Stimulated activated CD4-positive, alpha-beta T cell treated with anti-CD3 and anti-CD28 coated beads, TNF-alpha, amount 100 ng/mL, for 4 hours (primary cell): ENCODE measurements at places on chromosomes 1 and 21.

- DNase-seq: no peak
These were observed 30.0 kb downstream of the MATN1 start for GRCh38 chr1:30693366-30693765.

DNA sequence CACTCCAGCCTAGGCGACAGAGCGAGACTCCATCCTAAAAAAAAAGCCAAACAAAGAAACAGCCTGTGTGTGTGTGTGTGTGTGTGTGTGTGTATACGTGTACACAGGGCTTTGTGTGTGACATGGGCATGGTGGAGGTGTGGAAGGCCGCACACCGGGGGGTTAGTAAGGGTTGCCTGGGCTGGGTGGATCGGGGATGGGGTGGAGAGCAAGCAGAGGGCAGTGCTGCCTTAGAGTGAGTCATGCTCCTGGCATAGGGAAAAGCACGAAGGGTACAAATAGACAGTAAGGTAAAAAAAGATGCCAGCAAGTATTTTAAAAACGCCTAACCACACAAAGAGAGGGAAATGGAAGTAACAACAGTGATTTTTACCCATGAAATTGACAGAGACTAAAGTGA is 6.2 kb downstream of the PRMT2 start:
- DNase-seq: no peak

DNA sequence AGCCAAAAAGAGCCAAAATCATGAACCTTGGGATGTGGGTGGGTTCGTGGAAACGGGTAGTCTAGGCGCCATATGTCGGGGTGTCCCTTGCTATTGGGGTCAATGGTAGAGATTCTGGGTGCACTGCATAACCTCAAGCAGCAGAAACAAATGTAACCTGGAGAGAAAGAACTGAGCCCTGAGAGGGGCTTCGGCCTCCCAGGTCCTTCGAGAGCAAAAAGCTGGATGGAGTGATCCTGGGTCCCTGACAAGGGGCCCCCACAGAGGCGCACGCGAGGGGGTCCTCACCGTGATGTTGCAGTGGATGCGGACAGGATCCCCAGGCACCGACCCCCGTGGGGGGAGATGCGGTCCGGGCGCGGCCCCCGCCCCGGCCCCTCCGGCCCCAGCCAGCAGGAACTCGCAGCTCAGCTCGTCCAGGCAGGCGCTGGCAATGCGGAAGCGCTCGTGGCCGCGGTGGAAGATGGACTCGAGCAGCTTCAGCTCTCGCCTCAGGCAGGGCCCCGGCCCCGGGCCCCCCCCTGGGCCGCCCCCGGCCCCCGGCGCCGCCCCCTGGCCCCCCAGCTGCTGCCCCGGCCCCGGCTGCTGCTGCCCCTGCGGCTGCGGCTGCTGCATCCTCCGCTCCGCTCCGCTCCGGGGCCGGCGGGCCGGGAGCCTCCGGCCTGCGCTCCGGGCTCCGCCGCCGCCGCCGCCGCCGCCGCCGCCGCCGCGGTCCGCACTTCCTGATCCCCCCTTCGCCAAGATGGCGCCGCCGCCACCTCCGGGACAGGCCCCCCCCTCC is at the start of gene UBE2Q1:
TSS of gene UBE2Q1 (minus strand) at position 724 of the 781 bp plus-strand sequence. CDS start at position 615, 109 bp downstream.
- DNase-seq: peak; percentile 25

GRCh38 chr21:36127977-36128376 is 6.9 kb upstream of the CBR3 start:
- no peak for DNase-seq

GRCh38 chr1:212760126-212760823 is 31.3 kb downstream of the NSL1 start:
- peak; percentile 21 for DNase-seq

GRCh38 chr21:39319251-39319756 is 5.9 kb upstream of the BRWD1 start:
- no peak for DNase-seq

GRCh38 chr1:92747735-92748134 is 37.2 kb downstream of the EVI5 start:
- DNase-seq: no peak

- no peak for DNase-seq
These were observed 232.5 kb downstream of the NCAM2 start for GRCh38 chr21:21230672-21231071.

GRCh38 chr1:29236712-29237128 is 398 bp downstream of the PTPRU start:
- no peak for DNase-seq

GRCh38 chr1:47893412-47893811 is 103.8 kb downstream of the TRABD2B start:
- no peak for DNase-seq

- no peak for DNase-seq
These were observed 10.1 kb downstream of the CHD1L start for GRCh38 chr1:147252540-147252939.

DNA sequence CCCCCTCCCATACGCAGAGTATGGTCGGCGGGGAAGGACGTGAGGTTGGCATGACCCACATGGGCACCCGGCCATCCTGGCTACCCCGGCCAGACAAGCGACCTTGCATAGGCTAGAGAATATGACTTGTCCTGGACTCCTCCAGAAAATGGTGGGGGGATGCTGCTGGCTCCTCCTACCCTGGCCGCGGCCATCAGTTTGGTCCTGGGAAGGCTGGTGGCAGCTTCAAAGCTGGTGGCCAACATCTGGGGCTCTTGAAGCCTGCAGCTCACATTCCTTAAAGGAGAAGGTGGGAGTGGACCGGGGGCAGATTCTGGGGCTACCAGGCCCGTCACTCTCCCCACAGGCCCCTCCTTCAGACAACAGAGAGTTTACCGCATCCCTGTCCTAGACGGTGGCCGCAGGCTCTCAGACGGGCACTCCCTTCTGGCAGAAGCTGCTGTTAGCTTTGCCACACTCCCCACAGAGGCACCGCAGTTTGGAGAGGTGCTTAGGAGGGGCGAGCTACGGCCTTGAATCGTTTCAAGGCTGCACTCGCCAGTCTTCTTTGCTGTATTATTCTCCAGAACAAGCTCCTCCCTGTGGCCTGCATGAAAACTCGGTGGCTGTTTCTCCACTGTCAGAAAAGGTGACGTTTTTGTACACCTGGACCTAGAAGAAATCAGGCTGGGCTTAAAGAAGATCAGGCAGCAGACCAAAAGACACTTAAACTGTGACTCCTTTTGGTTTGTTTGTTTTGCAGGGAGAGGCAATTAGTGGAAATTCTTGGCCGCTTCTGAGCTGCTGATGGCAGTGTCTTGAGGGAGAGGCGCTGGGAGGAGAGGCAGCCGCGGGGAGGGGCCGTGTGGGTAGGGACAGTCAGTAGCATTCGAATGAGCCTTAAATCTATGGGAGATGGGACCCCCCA is 68.0 kb downstream of the RUNX3 start:
- no peak for DNase-seq

DNA sequence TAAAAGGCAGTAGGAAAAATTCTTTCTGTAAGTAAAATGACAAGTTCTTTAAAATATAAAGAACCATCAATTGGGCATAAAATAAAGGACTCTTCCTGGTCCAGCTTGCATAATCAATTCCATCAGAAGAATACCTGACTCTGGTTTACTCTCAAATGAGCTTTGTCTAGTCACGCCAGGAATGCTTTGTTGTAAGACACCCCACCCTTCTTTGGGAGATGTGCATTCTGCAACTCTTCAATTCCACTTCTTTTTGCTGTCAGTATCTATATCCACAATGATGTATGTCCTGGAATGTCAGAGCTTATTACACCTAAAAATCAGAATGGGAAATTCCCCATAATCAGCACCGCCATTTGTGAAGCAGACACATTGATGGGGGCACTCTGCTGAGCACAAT is 76.1 kb downstream of the PTPN14 start:
- no peak for DNase-seq

GRCh38 chr1:54814571-54814970 is 13.4 kb upstream of the TTC22 start:
- DNase-seq: no peak

DNA sequence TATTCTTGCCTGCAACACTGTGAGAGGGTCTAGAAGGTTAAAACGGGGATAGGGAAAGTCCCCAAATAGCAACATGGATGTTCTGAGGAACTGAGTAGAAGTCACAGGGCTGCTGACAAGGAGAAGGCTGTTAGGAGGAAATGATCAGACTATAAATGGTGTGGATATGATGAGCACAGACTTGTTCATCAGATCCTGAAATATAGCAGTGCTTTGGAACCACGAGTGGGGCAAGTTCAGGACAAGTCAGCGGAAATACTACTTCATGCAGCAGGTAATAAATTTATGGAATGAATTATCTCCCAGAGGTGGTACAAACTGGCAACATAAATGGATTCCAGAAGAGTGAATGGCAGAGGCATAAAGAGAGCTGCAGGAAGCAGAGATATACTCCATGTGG is 3.2 kb upstream of the KIAA0040 start:
- no peak for DNase-seq

DNA sequence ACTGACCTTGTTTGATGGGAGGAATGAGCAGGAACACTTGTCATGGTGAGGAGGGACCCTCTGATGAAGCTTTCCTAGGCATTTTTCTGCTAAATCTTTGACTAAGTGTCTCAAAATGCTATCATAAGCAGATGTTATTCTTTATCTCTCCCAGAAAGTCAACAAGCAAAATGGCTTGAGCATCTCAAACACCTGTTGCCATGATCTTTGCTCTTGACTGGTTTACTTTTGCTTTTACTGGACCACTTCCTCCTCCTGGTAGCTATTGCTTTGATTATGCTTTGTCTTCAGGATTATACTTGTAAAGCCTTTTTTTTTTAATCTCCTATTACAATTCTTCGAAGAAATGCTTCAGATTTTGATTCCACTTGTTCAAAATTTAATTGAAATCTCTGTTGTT is 157.4 kb downstream of the GPR52 start:
- no peak for DNase-seq

DNA sequence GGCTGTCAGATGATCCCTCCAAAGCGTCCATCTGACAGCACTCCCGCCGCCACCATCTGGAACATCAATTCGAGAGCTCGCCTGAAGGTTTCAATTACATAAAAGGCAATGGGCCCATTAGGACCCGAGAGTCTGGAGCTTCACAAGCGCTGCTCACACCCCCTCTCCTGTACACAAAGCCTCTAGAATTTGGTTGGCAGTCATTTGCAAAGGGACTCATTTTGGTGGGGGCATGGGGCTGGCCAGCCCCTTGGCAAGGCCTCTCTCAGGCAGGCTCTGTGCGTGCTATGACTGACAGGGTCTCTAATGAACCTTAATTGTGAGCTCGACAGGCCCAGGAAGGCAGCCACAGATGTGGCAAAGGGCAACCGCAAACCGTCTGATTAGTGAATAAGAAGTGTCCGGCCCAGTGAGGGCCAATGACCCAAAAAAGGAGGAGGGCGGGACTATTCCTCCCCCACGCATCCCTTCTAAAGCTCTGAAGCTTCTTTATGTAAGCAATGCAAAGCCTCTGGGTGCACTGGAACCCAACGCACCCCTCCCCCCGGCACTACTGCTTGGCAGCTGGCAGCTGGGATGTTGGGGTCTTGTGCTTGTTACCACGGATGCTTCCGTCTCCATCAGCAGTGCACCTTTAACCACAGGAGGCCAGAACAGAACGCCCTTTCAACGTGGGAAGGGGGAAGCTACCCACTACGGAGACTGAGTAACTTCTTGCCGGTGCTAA is 79.4 kb downstream of the CAPZB start:
- no peak for DNase-seq

GRCh38 chr1:211609120-211610024 is 30.4 kb upstream of the SLC30A1 start:
- no peak for DNase-seq

DNA sequence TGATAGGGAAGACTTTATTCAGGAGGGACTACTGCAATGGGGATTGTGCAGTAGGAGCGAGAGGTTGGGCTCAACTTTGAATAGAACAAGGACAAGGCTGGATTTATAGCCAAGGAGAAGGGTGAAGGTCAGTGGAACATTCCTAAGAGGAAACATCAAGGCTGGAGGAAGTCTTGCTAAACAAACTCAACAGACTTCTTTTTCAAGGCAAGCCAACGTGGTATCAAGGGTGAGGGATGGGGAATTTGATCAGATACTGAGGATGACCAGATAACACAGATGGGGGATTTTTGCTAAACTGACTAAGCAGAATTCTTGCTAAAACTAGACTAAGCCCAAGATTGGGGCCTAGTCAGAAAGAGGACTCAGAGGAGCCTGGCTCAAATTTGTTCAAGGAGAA is 107.3 kb downstream of the DUSP10 start:
- DNase-seq: no peak

DNA sequence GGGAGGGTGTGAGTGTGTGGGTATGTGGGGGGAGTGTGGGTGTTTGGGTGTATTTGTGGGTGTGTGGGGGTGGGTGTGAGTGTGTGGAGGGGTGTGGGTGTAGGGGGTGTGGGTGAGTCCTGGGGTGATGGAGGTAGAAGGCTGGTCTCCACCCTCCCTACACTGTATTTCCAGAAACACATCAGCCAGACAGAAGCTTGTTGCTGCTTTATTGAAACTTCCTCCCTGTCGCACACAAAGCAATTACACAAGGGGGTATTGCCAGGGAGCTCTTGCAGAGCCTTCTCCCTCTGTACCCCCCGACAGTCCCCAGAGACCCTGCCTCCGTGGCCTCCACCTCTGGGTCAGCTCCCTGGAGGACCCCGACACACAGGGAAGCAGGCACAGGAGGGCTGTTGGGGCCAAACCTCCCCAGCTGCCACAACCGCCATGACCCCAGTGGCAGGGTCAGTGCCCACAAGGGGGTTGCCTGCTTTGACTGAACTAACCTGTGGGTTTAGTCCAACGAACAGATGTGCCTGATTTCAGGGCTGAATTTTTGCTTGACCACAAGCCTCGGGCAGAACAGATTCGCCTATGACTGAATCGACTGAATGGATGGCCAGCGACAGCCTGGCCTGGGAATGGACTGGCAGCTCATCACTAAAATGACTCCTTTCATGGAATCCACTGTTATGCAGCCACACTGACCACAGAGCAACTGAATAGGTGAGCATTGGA is 9.1 kb upstream of the MATN1 start:
- no peak for DNase-seq

DNA sequence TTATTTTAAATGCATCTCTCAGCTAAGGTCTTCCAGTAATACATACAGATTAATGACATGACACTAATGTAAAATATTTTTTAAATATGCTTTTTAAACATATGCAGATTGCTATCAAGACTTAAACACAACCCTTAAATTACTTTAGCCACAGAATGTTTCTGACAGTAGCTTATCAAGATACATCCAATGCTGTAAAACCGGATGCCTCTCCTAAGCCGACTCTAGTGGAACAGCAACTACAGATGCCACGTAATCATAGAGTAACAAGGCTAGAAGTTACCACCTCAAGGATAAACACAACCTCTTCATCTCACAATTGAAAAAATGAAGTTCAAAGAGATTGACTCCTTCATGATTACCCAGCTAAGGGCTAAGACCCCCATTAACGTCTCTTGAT is 68.4 kb downstream of the ZZZ3 start:
- no peak for DNase-seq

- no peak for DNase-seq
These were observed 127.8 kb upstream of the GREM2 start for GRCh38 chr1:240739754-240740153.
